ENCODE measurements at places on chromosomes 11 and 22. TPM values are rescaled to one million over a fixed set of nuclear protein-coding genes. Genes with fewer than 3 reads are reported as not detected.

FAM76B gene
- 29.6 TPM for total RNA-seq

EFCAB6 gene
- 2.1 TPM for total RNA-seq

DNA sequence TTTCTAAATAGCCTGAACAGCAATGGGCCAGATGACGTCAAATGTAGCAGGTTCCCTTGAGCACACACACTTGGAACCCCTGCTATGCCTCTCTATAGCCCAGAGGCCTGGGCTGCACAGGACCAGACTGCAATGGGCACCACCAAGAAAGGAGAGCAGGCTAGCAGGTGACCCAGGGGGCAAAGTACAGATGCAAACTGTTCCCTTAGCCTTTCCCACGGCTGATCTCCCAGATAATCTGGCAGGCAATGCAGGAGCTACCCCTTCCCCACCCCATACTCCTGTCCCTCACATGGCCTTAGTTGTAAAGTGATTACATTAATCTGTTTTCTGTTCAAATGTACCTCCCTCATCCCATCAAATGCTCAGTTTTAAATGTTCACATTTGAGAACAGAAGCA is 41.3 kb downstream of the SMCO4 start:
- no peak for DNase-seq

PTPRJ gene
- 8.1 TPM for total RNA-seq

GPR83 gene
- total RNA-seq = 0.10 TPM

DNA sequence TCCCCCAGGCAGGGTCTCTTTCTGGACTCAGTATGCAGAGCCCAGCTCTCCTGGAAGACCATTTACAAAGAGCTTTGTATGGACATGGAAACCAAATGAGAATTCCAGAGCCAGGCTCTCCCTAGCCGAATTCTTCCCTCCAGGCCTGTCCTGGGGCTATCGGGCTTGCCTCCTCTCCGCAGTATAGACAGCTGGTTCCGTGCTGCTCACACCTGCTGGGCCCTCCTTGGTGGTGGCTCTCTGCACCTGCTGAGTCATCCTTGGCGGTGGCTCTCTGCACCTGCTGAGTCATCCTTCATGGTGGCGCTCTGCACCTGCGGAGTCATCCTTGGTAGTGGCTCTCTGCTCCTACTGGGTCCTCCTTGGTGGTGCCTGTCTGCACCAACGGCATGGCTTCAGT is 743.5 kb downstream of the BRD1 start:
- no peak for DNase-seq

GRCh38 chr22:36991206-36991605 is 28.0 kb downstream of the TST start:
- no peak for DNase-seq

SCT gene
- total RNA-seq = 2.6 TPM
